ENCODE measurements at places on chromosomes 6 and 20.

GRCh38 chr6:155493694-155494143 is 38.1 kb upstream of the NOX3 start:
- DNase-seq: peak; percentile 21

- no peak for DNase-seq
Observed at GRCh38 chr6:11754625-11755271, 23.9 kb downstream of the ADTRP start.

DNA sequence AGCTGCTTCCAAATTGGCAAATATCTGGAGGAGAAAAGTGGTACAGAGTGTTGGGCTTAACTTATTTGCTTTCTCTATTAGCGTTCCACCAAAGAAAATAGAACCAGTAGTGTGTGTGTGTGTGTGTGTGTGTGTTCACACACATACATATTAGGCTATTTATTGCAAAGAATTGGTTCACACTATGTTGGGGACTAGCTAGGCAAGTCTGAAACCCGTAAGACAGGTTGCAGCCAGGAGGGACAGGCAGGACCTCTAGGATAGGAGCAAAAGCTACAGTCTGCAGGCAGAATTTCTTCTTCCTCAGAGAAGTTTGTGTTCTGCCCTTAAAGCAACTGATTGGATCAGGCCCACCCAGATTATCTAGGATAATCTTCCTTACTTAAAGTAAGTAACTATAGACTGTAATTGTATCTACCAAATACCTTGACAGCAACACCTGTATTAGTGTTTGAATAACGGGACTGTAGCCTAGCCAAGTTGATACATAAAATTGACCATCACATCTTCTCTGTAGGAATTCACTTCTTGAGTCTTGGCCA is 12.8 kb downstream of the KCTD20 start:
- no peak for DNase-seq

DNA sequence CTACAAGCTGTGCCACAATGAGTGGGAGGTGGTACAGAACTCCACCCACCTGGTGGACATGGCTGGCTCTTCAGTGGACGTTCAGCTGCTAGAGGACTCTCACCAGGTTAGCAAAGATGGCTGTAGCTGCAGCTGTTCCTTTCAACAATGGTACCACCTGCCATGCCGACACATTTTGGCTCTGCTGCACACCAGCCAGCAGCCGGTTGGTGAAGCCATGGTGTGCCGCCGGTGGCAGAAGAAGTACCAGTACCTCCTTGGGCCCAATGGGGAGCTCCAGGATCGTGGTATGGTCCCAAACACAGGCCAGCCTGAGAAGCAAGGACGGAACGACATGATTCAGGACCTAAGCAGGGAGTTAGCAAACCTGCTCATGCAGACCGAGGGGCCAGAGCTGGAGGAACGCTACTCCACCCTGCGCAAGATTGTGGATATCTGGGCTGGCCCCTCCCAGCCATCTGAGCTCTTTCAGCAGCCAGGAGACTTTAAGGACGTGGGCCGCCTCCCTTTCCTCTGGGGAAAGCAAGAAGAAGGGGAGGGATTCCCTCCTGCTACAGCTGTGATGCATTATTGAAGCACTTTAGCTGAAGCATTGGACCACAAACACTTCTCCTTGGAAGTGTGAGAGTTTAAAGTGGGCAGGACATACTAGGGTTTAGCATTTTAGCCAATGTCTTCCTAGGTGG is 2.8 kb upstream of the ZSWIM1 start:
- no peak for DNase-seq

- DNase-seq: no peak
Observed at GRCh38 chr6:123635567-123635966, 1.2 kb downstream of the TRDN start.

DNA sequence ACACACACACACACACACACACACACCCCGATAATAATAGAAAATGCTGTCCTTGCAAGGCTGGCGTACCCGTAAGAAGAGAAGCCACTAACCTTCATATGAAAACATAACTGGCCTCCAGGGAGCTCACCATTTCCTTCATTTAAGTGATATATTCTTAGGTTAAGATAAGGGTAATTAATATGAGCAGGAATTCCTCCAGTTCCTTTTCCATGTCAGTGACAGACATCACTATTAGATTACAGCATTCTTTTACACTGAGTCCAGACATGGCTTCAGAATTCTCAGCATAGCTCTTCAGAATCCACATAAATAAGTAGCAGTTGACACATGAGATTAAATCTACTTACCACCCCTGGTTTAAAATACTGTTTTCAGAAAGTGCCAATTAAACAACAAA is 121.9 kb downstream of the SIM1 start:
- DNase-seq: peak; percentile 35

DNA sequence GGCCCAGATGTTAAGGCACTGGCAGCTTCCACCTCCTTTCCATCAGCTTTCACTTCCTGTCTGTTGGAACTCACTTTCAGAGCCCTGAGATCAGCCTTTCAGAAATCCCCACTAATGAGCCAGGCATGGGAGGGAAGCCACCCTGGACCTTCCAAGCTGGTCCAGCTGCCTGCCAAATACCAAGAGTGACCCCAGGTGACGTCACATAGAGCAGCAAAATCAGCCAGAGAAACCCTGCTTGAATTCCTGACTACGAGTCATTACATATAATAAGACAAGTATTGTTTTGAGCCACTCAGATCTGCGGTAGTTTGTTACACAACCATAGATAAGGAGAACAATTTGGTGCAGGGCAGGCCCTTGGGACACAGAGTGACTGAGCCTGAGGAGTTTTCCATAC is 556.0 kb upstream of the JAG1 start:
- peak; percentile 10 for DNase-seq

- no peak for DNase-seq
Observed at GRCh38 chr6:73528897-73529296, 8.1 kb upstream of the EEF1A1 start.

- no peak for DNase-seq
Observed at GRCh38 chr6:31485055-31485454, 12.9 kb upstream of the MICB start.

DNA sequence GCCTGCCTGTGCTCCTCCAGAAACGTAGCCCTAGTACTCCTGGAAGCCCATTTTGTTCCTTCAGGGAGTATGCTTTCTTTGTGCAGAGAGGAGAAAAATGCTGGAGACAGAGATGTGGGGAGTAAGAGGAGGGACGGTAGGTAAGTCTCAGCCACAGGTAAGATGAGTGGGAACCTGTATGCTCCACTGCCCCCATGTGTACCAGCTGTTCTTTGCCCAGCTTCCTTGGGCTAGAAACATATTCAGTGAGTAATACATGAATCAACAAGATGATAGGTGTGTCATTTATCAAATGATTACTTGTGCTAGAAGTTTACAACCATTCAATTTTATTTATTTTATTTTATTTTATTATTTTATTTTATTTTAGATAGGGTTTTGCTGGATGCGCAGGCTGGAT is 13.6 kb upstream of the CEP85L start:
- DNase-seq: no peak

DNA sequence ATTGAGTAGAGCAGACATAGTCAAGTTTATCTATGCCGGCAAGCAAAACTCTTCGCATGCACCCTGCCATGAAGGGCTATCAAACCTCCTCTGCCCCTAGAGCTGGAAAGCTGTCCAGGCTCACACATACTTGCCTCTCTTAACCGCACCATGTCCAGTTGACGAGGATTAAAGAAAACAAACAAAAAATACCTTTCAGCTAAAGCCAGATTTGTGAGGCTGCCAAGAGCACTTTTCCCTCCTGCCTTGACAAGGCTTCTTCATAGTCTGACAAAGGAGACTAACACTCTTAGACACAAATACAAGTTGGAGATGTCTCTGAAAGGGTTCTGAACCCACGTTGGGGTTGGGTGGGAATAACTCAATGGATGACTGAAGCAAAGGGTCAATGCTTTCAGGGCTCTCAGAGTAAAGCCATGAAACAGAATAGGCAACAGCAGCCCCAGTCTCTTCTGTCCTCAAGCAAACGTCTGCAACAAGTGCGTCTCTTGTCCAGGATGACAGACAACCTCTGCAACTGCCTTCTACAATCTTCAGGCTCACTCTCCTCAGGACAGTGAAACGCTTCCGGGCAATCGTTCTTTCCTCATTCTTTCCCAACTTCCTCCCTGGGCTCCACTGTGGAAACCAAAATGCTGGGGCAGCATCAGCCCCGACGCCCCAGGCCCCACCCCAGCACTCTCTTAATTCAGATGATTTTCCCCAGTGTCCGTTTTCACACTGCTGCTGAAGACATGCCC is 57.8 kb downstream of the AGPAT4 start:
- DNase-seq: peak; percentile 57

GRCh38 chr6:30100585-30101443 is 12.1 kb downstream of the TRIM31 start:
- no peak for DNase-seq

GRCh38 chr20:31837896-31838397 is 7.5 kb downstream of the FOXS1 start:
- peak; percentile 83 for DNase-seq

GRCh38 chr6:52261229-52261628 is 16.9 kb upstream of the IL17F start:
- no peak for DNase-seq

DNA sequence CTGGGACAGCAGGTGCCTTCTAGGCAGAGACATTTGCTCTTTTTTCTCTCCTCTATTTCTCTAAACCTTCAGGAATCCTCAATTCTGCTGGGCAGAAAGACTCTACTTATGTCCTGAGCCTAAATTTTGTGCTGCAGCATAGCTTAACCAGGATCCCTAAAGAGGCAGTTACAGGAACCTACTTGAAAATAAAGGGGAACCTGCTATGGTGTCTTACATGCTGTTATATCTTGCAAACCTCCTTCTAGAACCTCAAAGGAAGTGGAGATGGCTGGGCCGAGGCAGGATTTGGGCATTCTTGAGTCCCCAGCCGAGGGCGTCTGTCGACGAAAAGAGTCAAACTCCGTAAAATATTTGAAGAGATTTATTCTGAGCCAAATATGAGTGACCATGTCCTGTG is 17.1 kb upstream of the GMNN start:
- peak; percentile 13 for DNase-seq

GRCh38 chr20:9723501-9724202 is 115.2 kb downstream of the PAK5 start:
- no peak for DNase-seq

DNA sequence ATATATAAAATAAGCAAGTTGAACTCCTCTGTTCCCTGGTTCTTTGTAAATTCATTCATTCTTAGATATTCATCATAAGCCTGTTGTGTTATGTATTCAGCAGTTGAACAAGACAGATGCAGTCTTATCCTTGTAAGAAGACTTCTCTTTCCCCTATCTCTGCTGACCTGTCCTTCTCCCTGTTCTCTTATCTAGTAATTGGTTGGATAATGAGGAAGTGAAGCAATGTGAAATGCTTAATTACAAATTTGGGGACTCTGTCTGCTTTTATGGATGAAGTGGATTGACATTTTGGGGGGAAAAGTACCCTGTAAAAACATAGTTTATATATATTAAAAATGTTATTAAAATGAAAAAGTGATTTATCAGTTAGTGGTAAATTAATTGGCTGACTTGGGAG is 37.0 kb downstream of the CDKAL1 start:
- DNase-seq: peak; percentile 21

- peak; percentile 74 for DNase-seq
Observed at GRCh38 chr20:32611286-32611685, 26.2 kb upstream of the NOL4L start.

GRCh38 chr6:104484191-104484590 is 375.5 kb downstream of the HACE1 start:
- no peak for DNase-seq

DNA sequence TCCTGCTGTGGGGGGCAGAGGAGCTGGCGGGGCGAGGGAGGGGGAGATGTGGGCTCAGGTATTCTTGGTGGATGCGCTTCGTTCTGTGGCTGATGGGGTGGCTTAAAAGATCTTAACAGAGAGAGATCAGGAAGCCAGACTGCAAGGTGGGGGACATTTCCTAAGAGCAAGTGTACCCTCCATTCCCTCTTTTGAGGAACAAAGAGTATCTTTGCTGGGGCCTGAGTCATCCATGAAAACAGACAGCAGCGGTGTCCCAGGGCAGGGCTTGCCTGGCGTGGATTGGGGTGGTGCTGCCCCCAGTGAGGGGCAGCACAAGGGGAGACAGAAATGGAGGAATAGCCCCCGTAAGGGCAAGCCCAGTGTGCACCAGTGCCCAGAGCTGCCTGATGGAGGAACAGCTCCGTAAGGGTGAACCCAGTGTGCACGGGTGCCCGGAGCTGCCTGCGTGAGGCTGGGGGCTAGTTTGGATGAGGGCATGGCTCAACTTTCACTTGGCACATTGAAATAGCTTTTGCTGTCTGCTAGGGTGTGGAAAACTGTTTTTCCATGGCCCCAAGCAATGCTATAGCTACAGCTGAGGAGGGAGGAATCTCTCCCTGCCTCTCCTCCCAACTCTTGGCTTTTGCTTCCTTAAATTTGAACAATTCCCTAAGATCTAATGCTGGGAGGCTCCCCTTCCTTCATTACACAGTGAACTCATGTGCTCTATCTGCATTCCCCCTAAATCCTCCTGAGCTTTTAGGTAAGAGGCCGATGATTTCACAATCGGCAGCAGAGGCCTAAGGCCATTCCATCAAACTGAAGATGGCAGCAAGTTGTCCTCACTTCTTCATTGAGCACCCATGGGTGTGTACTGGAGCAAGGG is 12.9 kb downstream of the MAPK13 start:
- no peak for DNase-seq

DNA sequence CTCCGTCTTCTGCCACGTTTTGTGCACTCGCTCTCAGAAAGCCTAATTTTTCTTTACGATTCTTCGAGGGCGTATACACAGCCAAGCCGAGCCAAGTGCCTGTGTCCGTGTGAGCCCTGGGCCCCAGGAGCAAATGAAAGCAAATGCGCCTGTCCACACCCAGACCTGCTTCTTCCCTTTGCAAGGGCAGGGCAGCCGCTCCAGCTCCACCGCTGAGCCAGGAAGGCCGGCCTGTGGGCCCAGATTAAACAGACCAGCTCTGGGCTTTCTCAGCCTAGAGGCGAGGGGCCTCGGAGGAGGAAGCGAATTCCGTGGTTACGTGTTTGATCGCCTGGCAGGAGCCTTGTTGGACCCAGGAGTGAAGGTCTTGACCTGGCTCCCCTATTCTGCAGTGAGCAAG is 184.6 kb downstream of the SMOC2 start:
- no peak for DNase-seq

GRCh38 chr6:131431718-131432117 is 141.3 kb upstream of the ARG1 start:
- no peak for DNase-seq

- DNase-seq: no peak
Observed at GRCh38 chr6:166767230-166767629, 140.2 kb upstream of the RPS6KA2 start.

DNA sequence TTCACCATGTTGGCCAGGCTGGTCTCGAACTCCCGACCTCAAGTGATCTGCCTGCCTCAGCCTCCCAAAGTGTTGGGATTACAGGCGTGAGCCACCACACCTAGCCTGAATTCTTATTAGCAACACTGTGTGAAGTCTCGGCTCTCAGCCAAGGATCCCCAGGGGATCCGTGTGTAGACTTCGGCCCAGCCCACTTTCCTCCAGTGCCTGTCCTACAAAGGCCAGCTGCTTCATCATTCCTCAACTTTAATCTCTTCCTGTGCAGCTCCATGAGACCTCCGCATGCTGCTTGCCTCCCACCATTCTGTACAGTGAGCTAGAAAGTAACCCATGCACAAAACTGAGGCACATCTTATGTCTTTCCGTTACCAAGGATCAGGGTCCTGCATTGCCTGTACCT is 71.8 kb downstream of the SAMD3 start:
- DNase-seq: no peak

GRCh38 chr6:44256775-44257024 is 628 bp downstream of the SLC35B2 start:
- no peak for DNase-seq

- no peak for DNase-seq
Observed at GRCh38 chr6:144899161-144899560, 614.0 kb downstream of the UTRN start.

Measured in NB4 (cell line).